ENCODE measurements at places on chromosomes 2 and 18.

DNA sequence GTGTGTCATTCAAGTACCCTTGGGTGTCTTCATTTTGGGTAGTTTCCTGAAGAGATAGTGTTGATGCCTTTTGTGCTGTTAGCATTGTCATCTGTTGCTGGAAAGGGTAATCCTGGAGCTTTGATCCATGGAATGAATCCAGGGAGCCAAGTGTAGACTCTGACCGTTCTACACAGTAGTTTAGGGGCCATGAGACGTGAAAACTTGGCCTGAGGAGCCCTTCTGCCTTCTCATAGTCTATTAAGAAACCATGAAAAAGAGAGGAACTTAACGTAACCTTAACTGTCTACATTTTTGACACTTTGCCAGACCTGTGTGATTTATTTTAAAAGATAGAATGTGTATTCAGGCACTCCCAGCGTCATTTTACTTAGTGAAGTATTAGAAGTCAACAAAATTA, 194.0 kb downstream of the BABAM2 start:
- DNase-seq: no peak

- DNase-seq: no peak
These were observed 84.8 kb upstream of the GATA6 start for GRCh38 chr18:22084547-22084946.

DNA sequence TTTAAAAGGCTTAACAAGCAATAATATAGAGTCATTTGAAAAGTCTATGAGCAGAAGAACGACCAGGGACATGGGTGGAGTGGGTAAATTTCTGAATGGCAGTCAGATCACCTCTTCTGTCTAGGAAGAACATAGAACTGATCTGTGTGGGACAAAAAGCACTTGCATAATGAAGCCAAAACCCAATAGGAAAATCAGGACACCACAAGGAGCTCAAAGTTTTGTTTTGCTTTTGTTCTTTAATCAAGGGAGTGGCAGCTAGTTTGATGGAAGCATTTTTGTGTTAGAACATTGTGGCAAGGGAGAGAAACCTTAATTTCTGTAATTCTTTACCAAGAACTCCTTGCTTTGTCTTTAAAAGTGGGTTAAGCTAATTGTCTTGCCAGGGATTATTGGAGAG, 240.2 kb upstream of the TANK start:
- no peak for DNase-seq

- no peak for DNase-seq
These were observed 238.4 kb downstream of the CMPK2 start for GRCh38 chr2:6627316-6627715.

DNA sequence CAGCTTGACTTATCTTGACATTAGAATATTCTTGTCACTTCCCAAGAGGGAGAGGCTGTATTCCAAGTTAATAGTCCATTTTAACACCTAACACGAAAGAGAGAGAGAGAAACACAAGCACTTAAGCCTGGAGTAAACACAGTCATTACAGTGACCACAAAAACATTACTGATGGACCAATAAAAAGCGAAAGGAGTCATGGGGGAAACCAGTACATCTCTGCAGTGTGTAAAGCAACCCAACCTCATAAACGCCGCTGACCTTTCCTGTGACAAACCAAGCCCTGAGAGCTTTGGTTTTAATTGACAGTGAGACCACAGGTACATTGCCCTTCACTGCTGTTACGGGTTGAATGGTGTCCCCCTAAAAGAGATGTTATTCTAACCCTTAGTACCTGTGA, 78.3 kb downstream of the SMAD4 start:
- DNase-seq: no peak

- DNase-seq: peak; percentile 27
These were observed 480.8 kb upstream of the KLHL29 start for GRCh38 chr2:22904126-22904684.
